LHCN-M2 (cell line): ENCODE measurements at places on chromosomes 7 and 10. TPM values are rescaled to one million over a fixed set of nuclear protein-coding genes. Genes with fewer than 3 reads are reported as not detected.

ZNF398 gene
- 14.9 and 17.1 TPM in 2 replicates for total RNA-seq

ASB10 gene
- not detected in 2 replicates for total RNA-seq

GPR26 gene
- total RNA-seq: not detected in 2 replicates

CYP26A1 gene
- 0.11 TPM in 1 of 2 replicates, not detected in the other for total RNA-seq

ADAM22 gene
- 0.17 and 0.19 TPM in 2 replicates for total RNA-seq

HSPA12A gene
- 3.6 TPM in 2 replicates for total RNA-seq

FHIP2A gene
- 19.1 and 19.3 TPM in 2 replicates for total RNA-seq

- peak; percentile 100 for DNase-seq
Measured at GRCh38 chr7:77444123-77444522, 28.0 kb upstream of the GSAP start.

DNA sequence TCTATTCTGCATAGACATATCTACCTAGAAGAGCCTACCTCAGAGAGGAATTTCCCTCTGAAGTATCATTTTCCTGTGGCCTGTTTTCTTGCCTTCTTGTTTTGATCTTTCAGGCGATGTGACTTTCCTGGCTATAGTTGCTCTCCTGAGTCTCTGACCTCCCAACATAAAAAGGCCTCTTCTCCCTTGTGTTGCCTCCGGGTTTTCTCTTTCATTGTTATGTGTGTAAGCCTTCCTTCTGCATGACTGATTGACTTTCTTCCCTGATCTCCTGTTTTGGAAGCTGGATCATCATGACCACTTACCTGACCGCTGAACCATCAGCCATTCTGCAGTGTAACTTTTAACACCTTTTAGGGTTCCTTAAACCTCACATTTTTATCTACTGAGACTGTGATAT, 441.5 kb upstream of the ETV1 start:
- DNase-seq: no peak

DNA sequence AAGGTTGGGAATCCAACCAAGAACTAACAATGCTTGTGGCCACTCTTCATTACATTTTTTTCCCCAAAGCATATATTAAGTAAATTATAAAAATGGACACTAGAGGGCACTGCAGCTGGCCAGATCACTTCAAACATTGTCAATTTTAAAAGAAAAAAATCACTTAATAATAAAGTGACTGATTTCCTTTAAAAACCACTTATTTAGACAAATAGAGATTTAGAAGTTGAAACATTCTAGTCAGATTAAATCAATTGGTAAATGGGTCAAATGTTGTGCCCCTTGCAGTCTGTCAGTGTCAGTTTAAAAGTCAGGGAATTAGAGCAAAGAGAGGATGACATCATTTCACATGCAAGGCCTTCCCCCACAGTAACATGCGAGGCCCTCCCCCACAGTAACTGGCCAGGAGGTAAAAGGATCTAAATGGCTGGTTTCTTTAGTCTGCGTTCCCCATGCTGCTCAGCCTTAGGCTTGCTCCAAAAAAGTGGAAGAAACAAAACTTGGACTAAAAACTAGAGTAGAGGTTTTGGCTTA, 177.9 kb downstream of the SKAP2 start:
- peak; percentile 61 for DNase-seq

DNA sequence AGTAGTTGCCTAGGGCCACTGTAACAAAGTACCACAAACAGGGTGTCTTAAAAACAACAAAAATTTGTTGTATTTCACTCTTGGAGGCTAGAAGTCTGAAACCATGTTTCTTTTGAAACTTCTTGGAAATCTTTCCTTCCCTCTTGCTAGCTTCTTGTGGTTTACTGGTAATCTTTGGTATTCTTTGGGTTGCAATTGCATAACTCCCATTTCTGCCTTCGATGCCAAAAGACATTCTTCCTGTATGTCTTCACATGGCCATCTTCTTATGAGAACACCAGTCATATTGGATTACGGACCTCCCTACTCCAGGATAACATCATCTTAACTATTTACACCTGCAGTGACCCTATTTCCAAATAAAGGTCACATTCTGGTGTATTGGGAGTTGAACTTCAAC, 357.4 kb downstream of the PPP1R3A start:
- DNase-seq: peak; percentile 75

DNA sequence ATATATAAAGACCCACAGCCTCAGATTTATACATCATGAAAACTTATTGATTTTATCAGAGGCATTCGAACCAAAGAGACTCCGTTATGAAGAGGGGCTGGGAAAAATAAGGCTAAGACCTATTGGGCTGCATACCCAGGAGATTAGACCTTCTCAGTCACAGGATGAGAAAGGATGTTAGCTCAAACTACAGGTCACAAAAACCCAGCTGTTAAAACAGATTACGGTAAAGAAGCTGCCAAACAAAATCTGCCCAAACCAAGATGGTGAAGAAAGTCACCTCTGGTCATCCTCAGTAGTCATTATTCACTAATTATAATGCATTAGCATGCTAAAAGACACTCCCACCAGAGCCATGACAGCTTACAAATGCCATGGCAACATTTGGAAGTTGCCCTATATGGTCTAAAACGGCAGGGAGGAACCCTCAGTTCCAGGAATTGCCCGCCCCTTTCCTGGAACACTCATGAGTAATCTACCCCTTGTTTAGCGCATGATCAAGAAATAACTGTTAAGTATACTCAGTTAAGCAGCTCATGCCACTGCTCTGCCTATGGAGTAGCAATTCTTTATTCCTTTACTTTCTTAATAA, 362.5 kb upstream of the PCDH15 start:
- no peak for DNase-seq

DNA sequence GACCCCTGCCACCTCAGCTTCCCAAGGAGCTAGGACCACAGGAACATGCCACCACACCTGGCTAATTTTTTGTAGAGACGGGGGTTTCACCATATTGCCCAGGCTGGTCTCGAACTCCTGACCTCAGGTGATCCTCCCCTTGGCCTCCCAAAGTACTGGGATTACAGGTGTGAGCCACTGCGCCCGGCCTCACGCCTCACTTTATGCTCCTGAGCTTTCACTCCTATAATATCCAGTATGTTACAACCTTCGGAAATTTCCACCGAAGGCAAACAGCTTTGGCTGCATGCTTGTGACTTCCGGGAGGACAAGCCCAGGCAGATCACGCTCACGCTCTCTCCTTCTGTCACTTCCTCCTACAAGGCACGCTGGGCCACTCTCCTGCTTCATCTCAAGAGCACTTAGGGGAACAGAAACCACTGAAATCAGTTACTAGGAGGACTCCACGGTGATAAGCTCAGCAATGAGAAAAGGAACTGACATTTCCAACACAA, 4.4 kb upstream of the MAD1L1 start:
- DNase-seq: no peak

GRCh38 chr7:29208410-29209250, 14.1 kb downstream of the CHN2 start:
- no peak for DNase-seq

DNA sequence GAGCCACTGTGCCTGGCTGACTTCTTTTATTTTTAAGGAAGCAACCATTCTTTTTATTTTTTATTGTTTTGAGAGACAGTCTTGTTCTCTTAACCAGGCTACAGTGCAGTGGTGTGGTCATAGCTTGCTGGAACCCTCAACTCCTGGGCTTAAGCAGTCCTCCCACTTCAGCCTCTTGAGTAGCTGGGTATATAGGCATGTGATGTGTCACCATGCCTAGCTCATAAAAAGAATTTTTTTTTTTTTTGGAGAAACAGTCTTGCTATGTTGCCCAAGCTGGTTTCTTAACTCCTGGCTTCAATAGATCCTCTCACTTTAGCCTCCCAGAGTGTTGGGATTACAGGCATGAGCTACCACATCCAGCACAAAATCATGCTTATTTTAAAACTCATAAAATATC, 5.8 kb downstream of the MCU start:
- DNase-seq: no peak
